ENCODE measurements at places on chromosomes 2 and 18. TPM values are rescaled to one million over a fixed set of nuclear protein-coding genes. Genes with fewer than 3 reads are reported as not detected.

GRCh38 chr18:63868546-63868945, 19.0 kb upstream of the SERPINB2 start:
- H3K4me3 ChIP-seq: no peak overlapping the region
- H3K27me3 ChIP-seq: no peaks in the 10 kb centered on the region
- no peaks in the 10 kb centered on the region for H3K4me1 ChIP-seq
- no peak overlapping the region for H3K27ac ChIP-seq

DNA sequence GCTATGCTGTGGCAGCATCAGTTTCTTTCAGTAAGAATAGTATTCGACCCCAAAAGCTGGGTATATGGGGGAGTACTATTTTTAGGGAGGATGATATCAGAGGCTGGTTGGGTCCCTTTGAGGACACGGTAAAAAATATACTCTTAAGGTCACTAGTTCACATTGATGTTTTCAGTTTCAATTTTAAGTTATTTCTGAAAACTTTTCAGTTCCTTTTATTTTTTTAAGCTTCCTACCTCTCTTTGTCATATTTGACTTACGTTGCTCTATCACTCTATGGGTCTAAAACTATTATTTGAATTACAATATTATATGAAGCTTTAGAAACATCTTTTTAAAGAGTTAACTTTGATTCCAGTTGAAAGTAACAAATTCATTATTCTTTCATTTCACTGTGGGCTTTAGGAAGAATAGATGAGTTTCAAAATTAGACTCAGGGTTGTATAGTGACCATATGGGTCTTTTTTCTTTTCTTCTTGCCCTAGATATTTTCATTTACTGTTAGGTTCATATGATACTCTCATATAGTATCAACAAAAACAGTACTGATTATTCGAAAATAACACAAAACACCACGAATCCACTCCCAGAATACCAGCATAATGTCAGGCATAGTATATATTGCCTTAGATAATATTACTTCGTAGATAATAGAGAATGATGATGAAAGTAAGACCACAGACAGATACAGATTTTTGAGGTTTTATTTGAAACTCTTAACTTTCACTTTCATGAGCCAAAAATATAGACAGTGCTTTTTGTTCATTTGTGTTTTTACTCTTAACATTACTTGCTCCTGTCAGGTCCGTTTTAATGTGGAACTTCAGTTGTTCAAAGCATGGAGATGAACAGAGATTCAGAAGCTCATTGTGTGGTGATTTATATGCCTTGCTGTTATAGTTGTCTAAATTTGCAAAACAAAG, 9.8 kb downstream of the RMDN2 start:
- H3K27me3 ChIP-seq: no peaks in the 10 kb centered on the region
- H3K4me3 ChIP-seq: peak overlapping the region; percentile 43
- DNase-seq: peak; percentile 51
- H3K27ac ChIP-seq: no peak overlapping the region
- H3K4me1 ChIP-seq: peaks cover 17% of the 10 kb centered on the region

Gene LYG1
- total RNA-seq: 2.4 TPM

DNA sequence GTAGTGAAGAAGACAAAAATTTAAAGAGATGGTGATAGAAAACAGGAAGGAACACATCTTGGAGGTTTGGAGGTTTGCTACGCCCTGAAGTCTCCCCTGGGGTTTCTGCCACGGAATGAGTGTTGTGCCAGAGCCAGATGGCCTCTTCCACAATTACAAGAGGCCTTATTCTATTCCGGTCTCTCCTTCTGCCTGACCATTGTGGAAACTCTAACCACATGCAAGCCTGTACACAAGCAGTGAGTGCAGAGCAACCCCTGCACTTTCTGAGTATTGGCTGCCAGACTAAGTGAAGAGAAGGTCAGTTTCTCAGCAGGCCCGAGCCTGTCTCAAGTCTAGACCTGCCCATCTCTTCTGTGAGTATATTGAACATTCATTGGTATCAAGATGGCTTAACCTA, 22.7 kb upstream of the MYO1B start:
- H3K4me1 ChIP-seq: no peaks in the 10 kb centered on the region
- H3K4me3 ChIP-seq: no peak overlapping the region
- no peaks in the 10 kb centered on the region for H3K36me3 ChIP-seq
- no peak overlapping the region for H3K27ac ChIP-seq
- H3K27me3 ChIP-seq: no peaks in the 10 kb centered on the region
- no peak for DNase-seq

Gene PRKAG3
- total RNA-seq: not detected

Gene AP1S3
- total RNA-seq: 2.3 TPM

GRCh38 chr2:207352978-207353671, 176.6 kb upstream of the CREB1 start:
- peaks cover 13% of the 10 kb centered on the region for H3K4me1 ChIP-seq
- no peak overlapping the region for H3K27ac ChIP-seq
- DNase-seq: peak; percentile 81
- H3K4me3 ChIP-seq: no peak overlapping the region
- H3K36me3 ChIP-seq: no peaks in the 10 kb centered on the region

Gene UGT1A3
- not detected for total RNA-seq

DNA sequence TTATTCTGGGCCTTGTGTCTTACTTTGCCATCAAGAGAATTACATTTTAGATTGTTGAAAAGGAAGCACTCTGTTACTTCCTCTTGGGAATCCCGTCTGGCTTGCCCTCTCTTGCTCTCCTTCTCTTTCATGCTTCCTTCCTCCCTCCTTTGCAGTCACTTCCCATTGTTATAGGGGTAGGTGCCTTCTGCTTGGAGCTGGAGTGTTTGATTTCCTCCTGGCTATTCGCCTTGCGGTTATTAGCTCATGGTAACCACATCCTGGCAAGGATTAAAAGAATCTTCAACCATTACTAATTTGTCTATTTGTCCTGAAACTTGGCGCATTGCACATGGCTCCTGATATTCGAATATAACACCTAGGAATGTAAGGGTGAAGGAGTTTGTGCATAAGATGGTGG, 115.0 kb downstream of the CERS6 start:
- H3K36me3 ChIP-seq: no peaks in the 10 kb centered on the region
- no peak overlapping the region for H3K4me3 ChIP-seq
- H3K4me1 ChIP-seq: no peaks in the 10 kb centered on the region
- no peak for DNase-seq
- no peak overlapping the region for H3K27ac ChIP-seq

- H3K36me3 ChIP-seq: peaks cover 3% of the 10 kb centered on the region
- H3K4me1 ChIP-seq: peaks cover 100% of the 10 kb centered on the region
- no peak for DNase-seq
- H3K27me3 ChIP-seq: no peaks in the 10 kb centered on the region
These were observed 34.3 kb downstream of the ARHGAP25 start for GRCh38 chr2:68768951-68769350.

- no peaks in the 10 kb centered on the region for H3K4me1 ChIP-seq
- H3K27ac ChIP-seq: no peak overlapping the region
- H3K4me3 ChIP-seq: no peak overlapping the region
- no peak for DNase-seq
These were observed 12.5 kb upstream of the RAB31 start for GRCh38 chr18:9695605-9696004.

- DNase-seq: no peak
- H3K4me3 ChIP-seq: no peak overlapping the region
- no peaks in the 10 kb centered on the region for H3K27me3 ChIP-seq
- H3K27ac ChIP-seq: no peak overlapping the region
- no peaks in the 10 kb centered on the region for H3K4me1 ChIP-seq
These were observed 34.8 kb upstream of the ASXL2 start for GRCh38 chr2:25912851-25913695.

- no peak overlapping the region for H3K4me3 ChIP-seq
- H3K4me1 ChIP-seq: no peaks in the 10 kb centered on the region
- no peak overlapping the region for H3K27ac ChIP-seq
These were observed 632.4 kb downstream of the NYAP2 start for GRCh38 chr2:226031647-226032501.

GRCh38 chr2:36507408-36507812, 90.6 kb downstream of the FEZ2 start:
- H3K4me1 ChIP-seq: no peaks in the 10 kb centered on the region
- no peaks in the 10 kb centered on the region for H3K27me3 ChIP-seq
- DNase-seq: peak; percentile 74
- H3K27ac ChIP-seq: no peak overlapping the region
- no peaks in the 10 kb centered on the region for H3K36me3 ChIP-seq

DNA sequence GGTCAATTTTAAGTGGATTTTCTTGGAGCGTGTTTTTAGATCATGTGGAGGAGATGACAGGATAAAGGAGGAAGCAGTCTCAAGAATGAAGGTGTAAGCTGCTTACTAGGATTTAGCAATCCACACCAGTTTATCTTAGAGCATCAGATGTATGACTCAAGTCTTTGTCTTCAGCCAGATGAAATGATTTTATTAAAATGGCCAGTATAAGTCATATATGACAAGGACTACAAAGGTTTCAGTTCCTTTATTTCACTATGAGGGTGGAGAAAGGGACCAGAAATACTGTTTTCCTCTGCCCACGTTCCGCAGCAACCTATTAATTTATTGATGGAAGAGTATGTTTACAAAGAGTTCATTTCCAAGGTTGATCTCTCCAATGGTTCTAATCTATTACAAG, 970.5 kb upstream of the SLC39A10 start:
- DNase-seq: no peak
- H3K4me3 ChIP-seq: no peak overlapping the region
- no peaks in the 10 kb centered on the region for H3K4me1 ChIP-seq
- H3K36me3 ChIP-seq: no peaks in the 10 kb centered on the region

Gene PSMA8
- not detected for total RNA-seq

All from Karpas-422 (cell line).